ENCODE measurements at places on chromosomes 4 and X. TPM values are rescaled to one million over a fixed set of nuclear protein-coding genes. Genes with fewer than 3 reads are reported as not detected.
A peak's percentile ranks its signal among the peaks of the same experiment; 100 is the strongest.

GRCh38 chr4:101730291-101731117 is 60.0 kb upstream of the BANK1 start:
- H3K36me3 ChIP-seq, result no peaks in the 10 kb centered on the region
- peak; percentile 74 for DNase-seq
- H3K27ac ChIP-seq, result no peak overlapping the region
- no peak overlapping the region for H3K4me3 ChIP-seq
- no peaks in the 10 kb centered on the region for H3K4me1 ChIP-seq
- H3K27me3 ChIP-seq, result peaks cover 3% of the 10 kb centered on the region

CT45A10 gene
- not detected for total RNA-seq

DNA sequence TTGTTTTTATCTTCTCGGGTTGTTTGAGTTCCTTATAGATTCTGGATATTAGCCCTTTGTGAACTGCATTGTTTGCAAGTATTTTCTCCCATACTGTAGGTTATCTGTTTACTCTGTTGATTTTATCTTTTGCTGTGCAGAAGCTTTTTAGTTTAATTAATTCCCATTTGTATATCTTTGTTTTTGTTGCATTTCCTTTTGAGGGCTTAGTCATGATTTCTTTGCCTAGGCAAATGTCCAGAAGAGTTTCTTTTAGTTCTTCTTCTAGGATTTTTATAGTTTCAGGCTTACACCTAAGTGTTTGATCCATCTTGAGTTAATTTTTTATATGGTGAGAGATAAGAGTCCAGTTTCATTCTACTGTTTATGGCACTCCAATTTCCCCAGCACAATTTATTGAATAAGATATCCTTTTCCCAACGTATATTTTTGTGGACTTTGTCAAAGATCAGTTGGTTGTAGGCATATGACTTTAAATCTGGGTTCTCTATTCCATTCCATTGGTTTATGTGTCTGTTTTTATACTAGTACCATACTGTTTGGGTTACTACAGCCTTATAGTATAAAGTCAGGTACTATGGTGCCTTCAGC is 54.3 kb downstream of the EGF start:
- H3K27ac ChIP-seq, result no peak overlapping the region
- peaks cover 14% of the 10 kb centered on the region for H3K27me3 ChIP-seq
- H3K36me3 ChIP-seq, result no peaks in the 10 kb centered on the region
- H3K4me3 ChIP-seq, result no peak overlapping the region
- H3K4me1 ChIP-seq, result peaks cover 10% of the 10 kb centered on the region
- no peak for DNase-seq

GRCh38 chr4:133147921-133148689 is 989 bp upstream of the PCDH10 start:
- no peak overlapping the region for H3K27ac ChIP-seq
- H3K4me1 ChIP-seq, result peaks cover 27% of the 10 kb centered on the region
- H3K27me3 ChIP-seq, result peaks cover 65% of the 10 kb centered on the region
- H3K4me3 ChIP-seq, result no peak overlapping the region
- peak; percentile 8 for DNase-seq

DNA sequence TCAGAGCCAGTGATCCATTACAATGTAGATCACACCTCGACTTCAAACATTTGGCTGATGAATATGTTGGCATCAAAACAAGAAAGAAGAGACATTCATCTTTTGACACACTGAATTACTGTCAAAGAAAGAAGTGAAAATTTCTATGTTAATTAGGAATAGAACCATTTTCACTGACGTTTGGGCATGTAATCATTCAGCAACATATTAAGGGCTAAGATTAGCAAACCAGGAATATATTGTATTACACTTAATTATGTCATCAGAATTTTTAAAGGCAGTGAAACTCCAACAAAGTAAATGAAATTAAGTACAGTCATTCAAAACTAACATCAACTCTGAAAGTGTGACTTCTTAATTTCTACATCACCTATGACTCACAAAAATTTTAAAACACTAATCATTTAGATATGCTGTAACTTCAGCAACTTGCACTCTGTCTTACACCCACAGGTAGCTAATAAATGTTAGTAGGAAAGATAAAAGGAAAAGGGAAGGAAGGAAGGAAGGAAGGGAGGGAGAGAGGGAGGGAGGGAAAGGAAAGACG is 1.4 kb upstream of the SMR3A start:
- H3K27me3 ChIP-seq, result no peaks in the 10 kb centered on the region
- no peaks in the 10 kb centered on the region for H3K36me3 ChIP-seq
- no peak for DNase-seq

- no peak for DNase-seq
- H3K27ac ChIP-seq, result no peak overlapping the region
- H3K36me3 ChIP-seq, result no peaks in the 10 kb centered on the region
- H3K27me3 ChIP-seq, result no peaks in the 10 kb centered on the region
- H3K4me1 ChIP-seq, result peaks cover 8% of the 10 kb centered on the region
Measured at GRCh38 chr4:68466751-68467150, 19.5 kb downstream of the TMPRSS11E start.

ATRX gene
- 70.6 TPM for total RNA-seq

DNA sequence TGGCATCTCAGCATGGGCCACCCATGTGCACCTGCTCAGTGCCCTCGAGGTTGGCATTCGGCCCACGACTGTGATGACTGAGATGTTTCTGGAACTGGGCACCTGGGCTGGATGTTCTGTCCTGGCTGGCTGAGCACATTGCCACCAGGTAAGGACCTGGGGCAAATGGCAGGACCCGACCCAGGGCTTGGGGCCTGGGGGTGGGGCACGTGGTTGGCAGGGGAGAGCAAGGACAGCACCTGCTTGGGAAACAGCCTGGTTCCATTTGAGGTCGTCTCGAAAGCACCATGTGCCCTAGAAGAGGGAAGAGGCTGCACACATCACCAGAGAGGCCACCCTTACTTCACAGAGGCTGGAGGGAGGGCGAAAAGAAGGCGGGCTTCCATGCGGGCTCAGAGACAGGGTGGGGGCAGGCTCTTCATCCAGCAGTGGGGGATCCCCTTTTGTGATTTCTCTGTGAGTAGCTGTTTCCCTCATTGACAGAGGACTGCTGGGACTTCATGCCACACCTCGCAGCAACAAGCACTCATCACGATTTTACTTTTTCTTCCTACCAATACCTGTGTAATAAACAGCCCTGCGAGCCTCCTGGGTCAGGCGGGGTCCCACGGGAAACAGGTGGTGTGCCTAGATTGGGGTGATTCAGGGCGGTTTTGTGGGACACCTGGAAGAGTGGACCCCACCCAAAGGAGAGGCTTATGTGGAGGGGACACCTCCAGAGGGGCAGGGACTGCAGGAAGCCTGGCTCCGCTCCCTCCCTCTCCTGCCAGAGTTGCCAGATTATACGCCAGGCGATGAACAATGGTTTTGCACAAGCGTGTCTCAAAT is 12.0 kb downstream of the TMEM187 start:
- peak overlapping the region; percentile 99 for H3K27ac ChIP-seq
- peak overlapping the region; percentile 78 for H3K4me3 ChIP-seq
- DNase-seq, result peak; percentile 80
- H3K4me1 ChIP-seq, result peaks cover 49% of the 10 kb centered on the region

DNA sequence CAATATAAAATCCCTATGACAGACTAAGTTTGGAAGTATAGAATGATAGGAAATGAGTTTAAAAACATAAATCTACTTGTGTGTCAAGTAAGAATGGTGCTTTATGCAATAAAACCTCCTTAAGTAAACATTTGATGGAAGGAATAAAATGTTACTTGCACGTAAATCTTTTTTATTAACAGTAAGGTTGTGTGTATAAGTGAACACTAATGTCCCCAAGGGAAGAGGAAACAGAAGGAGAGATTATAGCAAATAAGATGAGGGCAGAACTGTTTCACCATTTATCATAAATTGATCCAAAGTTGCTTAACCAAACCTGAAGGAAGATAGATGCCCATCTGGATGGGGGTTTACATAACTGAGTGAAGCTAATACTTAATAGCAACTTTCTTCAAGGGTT is 86.8 kb downstream of the FRMPD4 start:
- H3K4me1 ChIP-seq, result no peaks in the 10 kb centered on the region
- no peak overlapping the region for H3K27ac ChIP-seq
- H3K36me3 ChIP-seq, result no peaks in the 10 kb centered on the region
- no peak for DNase-seq

- no peaks in the 10 kb centered on the region for H3K36me3 ChIP-seq
- no peak overlapping the region for H3K4me3 ChIP-seq
- no peak for DNase-seq
- peaks cover 4% of the 10 kb centered on the region for H3K27me3 ChIP-seq
- H3K27ac ChIP-seq, result no peak overlapping the region
Measured at GRCh38 chrX:20712811-20713210, 446.1 kb upstream of the RPS6KA3 start.

DNA sequence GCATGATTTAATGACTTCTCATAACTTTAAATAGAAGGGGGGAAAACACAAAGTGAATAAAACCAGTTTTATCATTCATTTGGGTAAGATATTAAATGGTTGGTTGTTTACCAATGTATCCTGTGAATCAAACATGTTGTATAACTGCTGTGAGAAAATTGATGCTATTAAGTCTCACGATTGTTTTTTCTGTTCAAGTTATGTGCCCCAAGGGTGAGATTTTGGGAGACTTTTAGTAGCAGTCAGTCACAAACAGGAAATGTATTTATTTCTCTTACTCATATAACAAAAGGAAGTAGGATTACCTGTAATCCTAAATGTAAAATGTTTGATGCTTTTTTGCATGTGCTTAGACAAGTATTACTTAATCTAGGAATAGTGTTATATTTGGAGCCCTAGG is 39.2 kb downstream of the MTHFD2L start:
- H3K4me3 ChIP-seq, result no peak overlapping the region
- H3K4me1 ChIP-seq, result peaks cover 3% of the 10 kb centered on the region
- no peak for DNase-seq

- DNase-seq, result no peak
- peaks cover 3% of the 10 kb centered on the region for H3K27me3 ChIP-seq
- H3K36me3 ChIP-seq, result no peaks in the 10 kb centered on the region
- no peak overlapping the region for H3K4me3 ChIP-seq
- H3K27ac ChIP-seq, result no peak overlapping the region
- no peaks in the 10 kb centered on the region for H3K4me1 ChIP-seq
Measured at GRCh38 chr4:184991860-184992259, 26.4 kb upstream of the HELT start.

GRCh38 chrX:111265486-111265885 is 4.8 kb downstream of the CAPN6 start:
- DNase-seq, result no peak
- H3K36me3 ChIP-seq, result no peaks in the 10 kb centered on the region
- peaks cover 3% of the 10 kb centered on the region for H3K27me3 ChIP-seq
- H3K4me1 ChIP-seq, result no peaks in the 10 kb centered on the region
- H3K4me3 ChIP-seq, result no peak overlapping the region
- no peak overlapping the region for H3K27ac ChIP-seq

GRCh38 chrX:66399273-66399672 is 235.2 kb downstream of the HEPH start:
- no peaks in the 10 kb centered on the region for H3K36me3 ChIP-seq
- no peak overlapping the region for H3K4me3 ChIP-seq
- DNase-seq, result no peak
- no peaks in the 10 kb centered on the region for H3K4me1 ChIP-seq
- H3K27me3 ChIP-seq, result no peaks in the 10 kb centered on the region

DUSP21 gene
- not detected for total RNA-seq

GRCh38 chr4:152894673-152895072 is 41.5 kb upstream of the FHDC1 start:
- DNase-seq, result no peak
- H3K4me1 ChIP-seq, result no peaks in the 10 kb centered on the region
- no peak overlapping the region for H3K27ac ChIP-seq
- H3K27me3 ChIP-seq, result no peaks in the 10 kb centered on the region

DNA sequence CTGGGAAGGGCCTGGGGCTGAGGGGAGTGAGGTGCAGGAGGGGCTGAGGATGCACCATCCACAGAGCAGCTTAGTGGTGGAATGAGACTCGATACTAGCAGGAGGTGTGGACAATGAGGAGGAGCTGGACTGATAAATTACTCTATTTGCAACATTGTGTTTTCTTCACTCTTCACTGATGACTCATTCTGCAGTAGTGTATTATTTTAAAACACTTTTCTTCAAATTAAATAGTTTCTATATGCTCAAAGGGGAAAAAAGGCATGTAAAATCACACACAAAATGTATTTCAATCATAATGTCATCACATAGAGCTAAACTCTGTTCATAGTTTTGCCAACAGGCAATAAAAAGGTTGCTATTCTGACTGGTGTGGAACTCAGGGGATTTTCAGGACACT is 467.0 kb upstream of the CTSO start:
- no peaks in the 10 kb centered on the region for H3K4me1 ChIP-seq
- no peak overlapping the region for H3K27ac ChIP-seq
- H3K4me3 ChIP-seq, result no peak overlapping the region
- DNase-seq, result no peak

DNA sequence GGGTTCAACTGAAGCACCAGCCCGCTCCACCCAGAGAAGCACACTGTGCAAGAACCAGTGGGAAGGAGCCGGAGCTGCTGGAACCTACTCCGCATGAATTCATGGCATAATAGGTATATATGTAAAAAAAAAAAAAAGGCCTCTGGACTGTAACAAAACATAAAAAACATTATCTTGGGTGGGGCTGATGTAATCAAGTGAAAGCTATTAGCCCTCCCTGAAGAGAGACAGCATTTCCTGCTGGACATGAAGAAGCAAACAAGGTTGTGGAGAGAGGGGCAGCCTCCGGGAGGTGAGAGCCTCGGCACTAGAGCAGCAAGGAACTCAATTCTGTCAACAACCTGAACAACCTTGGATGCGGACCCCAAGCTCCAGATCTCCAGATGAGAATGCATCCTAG is 50.7 kb downstream of the PLAC1 start:
- no peak overlapping the region for H3K27ac ChIP-seq
- H3K27me3 ChIP-seq, result peaks cover 3% of the 10 kb centered on the region
- peaks cover 5% of the 10 kb centered on the region for H3K4me1 ChIP-seq
- no peaks in the 10 kb centered on the region for H3K36me3 ChIP-seq
- no peak for DNase-seq

GRCh38 chr4:99190336-99190735 is 28.7 kb downstream of the ADH6 start:
- H3K36me3 ChIP-seq, result no peaks in the 10 kb centered on the region
- no peak for DNase-seq
- no peak overlapping the region for H3K27ac ChIP-seq

- no peaks in the 10 kb centered on the region for H3K27me3 ChIP-seq
- no peaks in the 10 kb centered on the region for H3K36me3 ChIP-seq
- H3K27ac ChIP-seq, result peak overlapping the region; percentile 85
- peak; percentile 59 for DNase-seq
- peaks cover 32% of the 10 kb centered on the region for H3K4me1 ChIP-seq
- H3K4me3 ChIP-seq, result peak overlapping the region; percentile 19
Measured at GRCh38 chrX:20378233-20378920, 111.7 kb upstream of the RPS6KA3 start.

DNA sequence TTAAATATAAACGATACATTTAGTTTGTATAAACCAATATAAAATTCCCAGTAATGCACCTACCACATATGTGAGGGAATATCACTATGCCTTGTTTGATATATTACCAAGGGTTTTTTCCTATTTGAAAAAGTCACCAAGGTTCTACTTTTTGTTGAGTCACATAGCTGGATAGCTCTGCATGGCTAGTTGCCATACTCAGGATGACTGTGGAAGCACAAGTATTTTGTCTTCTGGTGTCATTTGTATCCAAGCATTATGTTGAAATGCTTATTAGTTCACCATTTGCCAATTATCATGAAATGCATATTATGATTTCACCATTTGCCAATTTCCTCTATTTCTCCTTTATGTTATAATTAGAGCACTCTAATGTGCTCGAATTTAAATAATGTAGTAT is 162.7 kb upstream of the TTC29 start:
- no peak overlapping the region for H3K27ac ChIP-seq
- DNase-seq, result no peak
- H3K36me3 ChIP-seq, result no peaks in the 10 kb centered on the region
- peaks cover 4% of the 10 kb centered on the region for H3K27me3 ChIP-seq

Data from activated CD4-positive, alpha-beta T cell treated with anti-CD3 and anti-CD28 coated beads for 36 hours (primary cell).